ENCODE measurements at places on chromosomes 1 and 21. TPM values are rescaled to one million over a fixed set of nuclear protein-coding genes. Genes with fewer than 3 reads are reported as not detected.

DLGAP3 gene
- 0.08 TPM for total RNA-seq

GPR89B gene
- total RNA-seq, result 5.9 TPM

TGFBR3 gene
- 37.9 TPM for total RNA-seq

- peak; percentile 18 for DNase-seq
Measured at GRCh38 chr1:2984399-2985061, 36.7 kb upstream of the ACTRT2 start.

DNA sequence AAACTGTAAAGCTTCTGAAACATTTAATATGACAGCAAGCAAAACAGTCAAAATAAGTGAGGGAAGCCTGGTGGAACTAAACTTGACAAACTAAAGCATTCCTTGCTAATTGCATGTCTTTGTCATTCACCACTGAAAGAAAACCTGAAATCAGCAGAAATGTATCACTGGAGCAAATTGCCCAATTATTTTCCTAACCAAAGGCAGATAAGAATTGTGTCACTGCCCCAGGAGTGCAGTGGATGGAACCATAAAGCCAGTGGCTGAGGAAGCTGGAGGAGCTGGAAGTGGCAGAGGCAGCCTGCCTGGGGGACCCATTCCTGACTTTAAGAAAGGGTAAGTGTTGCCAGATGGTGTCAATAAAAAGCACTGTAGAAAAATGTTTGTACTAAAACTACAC lies 2.7 kb upstream of the SLC30A10 start:
- DNase-seq, result no peak

DNA sequence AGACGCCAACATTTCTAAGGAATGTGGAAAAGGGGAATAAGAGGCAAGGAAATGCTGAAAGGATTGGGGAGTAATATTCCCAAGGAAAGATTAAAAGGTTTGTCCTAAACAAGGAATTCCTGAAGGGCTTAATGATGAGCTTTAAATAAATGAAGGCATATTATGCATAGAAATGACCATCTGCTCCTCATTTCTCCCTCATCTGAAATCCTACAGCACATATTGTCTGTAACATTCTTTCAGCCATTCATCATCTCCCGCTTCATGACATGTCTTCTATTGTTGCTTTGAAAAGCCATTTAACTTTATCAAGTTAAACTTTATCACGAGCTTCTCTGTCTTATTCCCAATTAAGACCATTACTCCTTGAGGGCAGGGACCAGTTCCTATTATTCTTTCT lies 608.7 kb upstream of the PLXNA2 start:
- no peak for DNase-seq

DNA sequence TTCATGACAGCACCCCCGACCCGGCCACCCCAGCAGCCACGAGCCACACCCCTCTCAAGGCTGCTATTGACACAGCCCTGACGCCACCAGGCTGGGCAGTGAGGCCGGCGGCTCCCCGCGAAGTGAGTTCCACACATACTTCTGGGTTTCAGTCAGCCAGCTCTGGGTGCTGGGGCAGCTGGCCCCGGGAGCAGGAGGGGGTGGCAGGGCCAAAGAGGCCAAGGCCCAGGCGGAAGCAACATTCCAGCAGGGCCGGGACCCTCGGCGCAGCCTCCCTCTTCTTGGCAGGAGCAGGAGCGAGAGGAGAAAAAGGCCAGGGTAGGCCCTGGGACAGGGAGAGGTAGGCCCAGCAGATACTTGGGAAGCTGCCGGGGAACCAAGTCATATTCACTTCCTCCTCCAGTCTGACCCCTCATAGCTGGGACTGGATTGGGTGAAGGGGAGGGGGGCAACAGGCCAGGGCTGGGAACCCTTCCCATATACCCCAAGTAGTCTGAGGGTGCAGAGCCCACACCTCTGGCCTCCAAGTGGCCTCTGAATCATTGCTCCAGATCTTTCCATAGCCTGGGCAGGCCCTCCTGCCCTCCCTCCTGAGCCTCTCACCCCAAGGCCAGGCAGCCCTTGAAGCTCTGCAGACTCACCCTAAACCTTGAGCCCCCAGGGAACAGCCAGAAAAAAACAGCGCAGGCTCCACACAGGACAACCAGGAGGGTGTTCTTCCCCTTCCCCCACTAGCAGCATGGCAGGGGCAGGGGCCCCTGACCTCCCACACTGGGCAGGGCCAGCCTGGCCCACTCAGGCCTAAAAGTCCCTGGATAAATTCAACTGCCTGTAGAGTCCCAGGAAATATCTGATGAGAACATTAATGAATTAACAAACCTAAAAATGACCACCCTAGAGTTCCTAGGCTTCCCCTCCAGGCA lies 5.7 kb downstream of the HSPG2 start:
- peak; percentile 83 for DNase-seq

GRCh38 chr1:173337126-173337525 lies 130.0 kb upstream of the TNFSF4 start:
- no peak for DNase-seq

DNA sequence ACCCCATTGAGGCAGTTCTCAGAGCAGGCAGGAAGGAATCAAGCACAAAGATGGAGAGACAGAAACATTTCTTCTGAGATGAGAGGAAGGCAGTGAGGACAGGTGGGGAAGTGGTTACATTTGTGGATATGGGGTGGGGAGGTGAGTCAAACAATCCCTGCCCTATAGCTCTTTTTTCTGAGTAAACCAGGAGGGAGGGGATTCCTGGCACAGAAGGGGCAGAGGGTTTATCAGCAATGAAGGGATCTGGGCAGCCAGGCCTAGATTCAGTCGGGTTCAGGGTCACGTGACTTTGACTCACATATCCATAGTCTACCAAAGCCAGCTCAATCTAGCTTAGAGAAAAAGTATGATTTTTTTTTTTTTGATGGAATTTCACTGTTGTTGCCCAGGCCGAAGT lies 15.7 kb upstream of the PHC2 start:
- no peak for DNase-seq

- no peak for DNase-seq
Measured at GRCh38 chr1:210905944-210906453, 227.9 kb downstream of the KCNH1 start.

DNA sequence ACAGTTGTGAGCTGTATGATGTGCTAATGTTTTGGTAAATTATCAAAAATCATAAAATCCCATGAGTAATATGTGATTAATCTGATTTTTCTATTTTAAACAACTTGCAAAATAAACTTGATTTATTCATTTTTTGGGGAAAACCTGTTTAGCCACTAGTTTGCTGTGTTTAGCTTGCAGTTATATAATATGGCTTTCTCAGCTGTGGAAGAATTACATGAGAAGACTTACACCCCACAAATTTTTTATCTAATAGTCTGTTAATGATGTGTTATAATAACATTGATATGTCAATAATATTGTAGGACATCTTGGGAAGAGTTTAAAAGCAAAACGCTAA lies 2.4 kb upstream of the ERRFI1 start:
- no peak for DNase-seq

- no peak for DNase-seq
Measured at GRCh38 chr1:102085896-102086295, 89.2 kb upstream of the OLFM3 start.

DNA sequence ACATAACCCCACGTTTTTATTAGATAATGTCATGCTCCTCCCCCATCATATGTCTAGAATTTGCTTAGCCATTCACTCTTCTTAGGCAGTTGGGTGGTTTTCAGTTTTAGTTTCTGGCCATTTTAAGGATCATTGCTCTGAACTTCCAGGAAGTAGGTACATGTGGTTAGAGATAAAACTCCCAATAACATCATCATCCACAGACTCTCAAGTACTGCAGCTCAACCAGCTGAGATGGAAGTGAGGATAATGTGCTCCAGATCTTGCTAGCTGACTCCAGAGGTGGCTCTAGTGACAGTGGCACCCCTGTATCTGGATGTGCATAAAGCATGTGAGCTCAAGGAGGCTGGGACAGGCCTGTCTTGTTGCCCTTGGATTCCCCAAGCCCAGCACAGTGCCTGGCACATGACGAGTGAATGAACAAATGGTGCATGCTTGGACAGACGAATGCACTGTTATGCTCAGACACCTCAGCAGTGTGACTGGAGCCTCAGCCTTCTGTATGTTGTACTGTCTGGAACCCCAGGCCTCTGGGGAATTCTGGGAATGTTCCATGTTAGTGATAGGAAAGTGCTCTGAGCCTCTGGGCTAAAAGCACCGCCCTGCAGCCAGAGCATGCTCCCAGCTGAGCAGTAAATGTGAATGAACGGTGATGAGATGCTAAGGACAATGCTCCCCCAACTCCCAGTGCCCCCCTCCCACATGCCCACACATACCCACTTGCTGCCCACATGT lies 16.4 kb upstream of the KCNN3 start:
- no peak for DNase-seq

- DNase-seq, result no peak
Measured at GRCh38 chr1:232925421-232926220, 24.8 kb upstream of the NTPCR start.

GJA5 gene
- 8.1 TPM for total RNA-seq

GRCh38 chr1:17645068-17645911 lies 105.8 kb downstream of the ARHGEF10L start:
- no peak for DNase-seq

GRCh38 chr1:152185544-152186391 lies 26.7 kb upstream of the RPTN start:
- DNase-seq, result no peak

PTAFR gene
- 1.9 TPM for total RNA-seq

LCE6A gene
- not detected for total RNA-seq
